ENCODE measurements at places on chromosomes 1 and 21.

- no peak for DNase-seq
These were observed 48.7 kb downstream of the AKT3 start for GRCh38 chr1:243801378-243801777.

DNA sequence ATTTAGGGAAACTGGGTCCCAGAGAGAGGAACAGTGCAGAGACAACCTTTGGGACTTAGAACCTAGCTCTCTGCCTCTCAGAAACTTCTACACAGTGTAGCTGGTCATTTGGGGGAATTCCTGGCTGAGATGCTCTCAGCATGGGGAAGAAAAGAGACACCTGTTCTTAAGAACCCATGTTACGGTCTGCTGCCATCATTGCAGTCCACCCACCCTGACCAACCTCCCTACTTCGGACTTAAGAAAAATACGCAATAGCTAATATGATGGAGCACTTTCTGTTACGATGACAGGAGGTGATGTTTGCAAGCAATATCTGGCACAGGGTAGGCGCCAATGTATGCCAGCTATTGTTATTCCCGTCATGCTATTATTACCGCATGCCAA is 177.9 kb downstream of the IGSF21 start:
- DNase-seq, result no peak

DNA sequence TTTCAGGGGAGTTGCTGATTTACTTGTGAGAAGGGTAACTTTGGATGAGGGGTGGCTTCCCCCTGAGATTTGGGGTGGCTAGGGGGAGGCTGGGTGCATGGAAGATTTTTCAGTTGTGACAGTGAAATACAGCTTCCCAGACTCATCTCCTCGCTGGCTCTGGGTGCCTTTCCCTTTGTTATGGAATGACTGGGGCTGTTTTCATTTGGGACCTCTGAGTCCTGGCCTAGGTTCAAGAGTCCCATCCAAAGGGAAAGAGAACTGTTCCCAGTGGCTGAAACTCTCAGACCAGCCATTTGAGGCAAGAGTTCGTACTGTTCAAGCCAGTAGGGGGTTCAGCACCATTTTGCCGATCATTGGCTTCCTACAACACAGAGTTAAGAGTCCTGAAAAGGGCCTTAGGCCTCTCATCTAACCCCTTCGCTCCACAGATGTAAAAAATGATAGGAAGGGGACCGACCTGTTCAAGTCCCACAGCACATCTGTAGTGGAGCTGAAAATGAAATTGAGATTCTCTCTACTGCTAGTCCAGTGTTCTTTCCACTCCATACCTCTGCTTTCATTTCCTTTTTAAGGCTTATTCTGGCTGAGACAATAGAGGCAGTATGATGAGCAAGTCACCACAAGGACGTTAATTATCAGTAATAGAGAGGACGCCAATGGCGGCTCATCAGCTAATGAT is 958 bp downstream of the DDR2 start:
- no peak for DNase-seq

- no peak for DNase-seq
These were observed 62.8 kb downstream of the PAX7 start for GRCh38 chr1:18693256-18694098.

DNA sequence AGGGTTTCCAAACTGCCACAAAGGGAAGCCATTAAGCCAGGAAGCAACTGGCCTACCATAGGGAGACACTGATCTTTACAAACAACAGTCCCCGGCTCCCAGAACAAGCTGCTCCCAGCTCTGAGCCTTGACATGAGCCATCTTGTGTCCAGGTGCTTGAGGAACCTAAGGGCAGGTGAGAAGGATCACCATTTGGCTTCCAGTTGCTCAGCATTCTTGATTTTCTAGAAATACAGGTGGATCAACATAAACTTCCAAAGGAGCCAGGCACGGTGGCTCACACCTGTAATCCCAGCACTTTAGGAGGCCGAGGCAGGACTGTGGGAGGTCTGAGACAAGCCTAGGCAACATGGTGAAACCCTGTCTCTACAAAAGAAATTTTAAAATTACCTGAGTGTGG is 21.6 kb downstream of the ZBTB17 start:
- DNase-seq, result no peak

DNA sequence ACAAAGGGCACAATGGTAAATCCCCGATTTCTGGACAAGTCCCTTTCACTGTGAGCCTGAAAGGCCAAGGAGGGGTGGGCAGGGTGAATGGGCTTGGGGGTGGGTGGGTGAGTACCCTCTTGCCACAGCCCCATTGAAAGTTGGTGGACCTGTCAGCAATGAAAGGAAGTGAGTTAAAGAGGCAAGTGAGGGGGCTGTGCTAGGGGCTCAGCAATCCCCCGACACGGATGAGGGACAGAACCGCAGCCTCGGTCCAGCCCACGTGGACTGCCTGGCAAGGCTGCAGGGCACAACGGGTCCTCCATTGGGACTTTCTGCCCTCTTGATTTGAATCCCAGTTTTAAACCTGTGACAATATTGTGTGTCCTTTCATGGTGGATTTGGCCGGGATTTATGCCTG is 255.3 kb downstream of the FOXD2 start:
- DNase-seq, result no peak

- DNase-seq, result no peak
These were observed 2.5 kb upstream of the KPNA6 start for GRCh38 chr1:32105338-32105737.

GRCh38 chr1:67749844-67750690 is 65.1 kb downstream of the GADD45A start:
- DNase-seq, result peak; percentile 13

- DNase-seq, result no peak
These were observed 207.2 kb downstream of the PTGER3 start for GRCh38 chr1:70840260-70840953.

DNA sequence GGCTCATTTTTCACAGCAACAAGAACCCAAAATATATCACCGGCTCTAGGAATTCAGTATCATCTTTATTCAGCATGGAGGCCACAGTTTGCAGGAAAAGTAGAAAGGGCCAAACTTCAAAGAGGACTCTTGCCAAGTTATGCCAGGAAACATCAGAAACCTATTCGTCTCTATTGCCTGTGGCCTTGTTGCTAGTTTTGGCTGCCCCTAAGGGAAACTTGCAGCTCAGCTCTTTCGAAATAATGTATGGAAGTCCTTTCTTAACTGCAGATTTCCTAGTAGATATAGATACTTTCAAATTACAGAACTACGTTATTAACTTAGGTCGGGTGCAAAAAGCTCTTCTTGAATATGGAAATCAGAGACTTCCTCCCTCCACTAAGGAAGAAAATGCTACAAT is 4.2 kb upstream of the NENF start:
- DNase-seq, result peak; percentile 38

DNA sequence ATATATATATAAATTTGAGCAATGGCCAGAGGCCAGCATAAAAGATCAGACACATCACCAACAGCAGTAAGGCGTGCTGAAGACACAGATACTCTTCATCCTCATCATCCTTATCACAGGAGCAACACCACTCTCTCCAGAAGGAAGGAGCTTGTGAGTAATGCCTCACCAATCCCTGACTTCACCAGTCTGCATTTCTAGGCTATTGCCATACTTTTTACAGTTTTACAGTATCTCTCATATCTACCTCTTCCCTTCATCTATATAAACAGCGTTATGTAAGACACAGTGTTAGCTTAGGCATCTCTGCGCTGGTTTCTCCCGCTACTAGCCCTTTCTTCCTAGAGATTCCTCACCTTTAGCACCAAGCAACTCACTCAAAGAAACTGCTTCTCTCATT is 2.4 kb upstream of the ABL2 start:
- no peak for DNase-seq

- DNase-seq, result no peak
These were observed 41.0 kb downstream of the MFSD2A start for GRCh38 chr1:39995973-39996393.

GRCh38 chr1:106564192-106564591 is 492.3 kb upstream of the PRMT6 start:
- DNase-seq, result peak; percentile 64

- DNase-seq, result no peak
These were observed 25.9 kb downstream of the KIRREL1 start for GRCh38 chr1:158019171-158019868.

GRCh38 chr1:36223381-36223995 is 755 bp upstream of the THRAP3 start:
- DNase-seq, result peak; percentile 60

- DNase-seq, result no peak
These were observed 21.2 kb upstream of the LGALS8 start for GRCh38 chr1:236502579-236502971.

DNA sequence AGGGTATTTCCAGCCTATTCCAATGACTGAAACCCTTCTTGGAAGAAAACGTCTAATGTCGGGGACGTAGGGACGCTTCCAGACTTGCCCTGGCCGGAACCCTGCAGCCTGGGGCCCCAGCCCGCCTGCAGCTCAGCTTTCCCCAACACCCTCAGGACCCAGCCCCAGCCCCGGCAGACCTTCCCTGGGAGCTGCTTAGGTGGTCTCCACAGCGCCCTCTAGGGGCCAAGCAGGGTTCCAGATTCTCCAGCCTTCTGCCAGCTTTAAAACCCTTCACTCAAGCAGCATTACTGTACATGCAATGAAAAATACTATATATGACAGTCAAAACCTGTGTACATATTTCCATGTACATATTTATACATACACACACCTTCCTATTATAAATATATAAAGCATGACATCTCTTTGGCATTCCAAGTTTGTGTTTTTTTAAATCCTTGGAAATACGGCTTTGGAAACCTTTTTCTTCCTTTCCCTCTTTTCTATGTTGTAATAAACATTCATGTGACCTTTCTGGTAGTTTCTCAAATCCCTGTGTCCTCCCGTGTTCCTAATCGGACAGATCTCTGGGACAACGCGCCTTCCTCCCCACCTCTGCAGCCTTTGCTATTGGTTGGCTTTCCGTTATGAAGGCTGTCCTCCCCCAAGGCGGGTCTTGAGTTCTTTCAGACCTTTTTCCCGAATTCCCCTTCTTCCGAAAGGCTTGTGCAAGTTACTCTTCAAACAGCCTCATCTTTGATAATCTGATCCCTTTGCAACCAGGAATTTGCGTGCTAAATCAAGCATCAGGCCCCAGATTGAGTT is 60.3 kb downstream of the STUM start:
- peak; percentile 40 for DNase-seq

GRCh38 chr1:12327566-12327965 is 97.7 kb downstream of the VPS13D start:
- no peak for DNase-seq

- DNase-seq, result no peak
These were observed 370.5 kb upstream of the PBX1 start for GRCh38 chr1:164188497-164188896.

DNA sequence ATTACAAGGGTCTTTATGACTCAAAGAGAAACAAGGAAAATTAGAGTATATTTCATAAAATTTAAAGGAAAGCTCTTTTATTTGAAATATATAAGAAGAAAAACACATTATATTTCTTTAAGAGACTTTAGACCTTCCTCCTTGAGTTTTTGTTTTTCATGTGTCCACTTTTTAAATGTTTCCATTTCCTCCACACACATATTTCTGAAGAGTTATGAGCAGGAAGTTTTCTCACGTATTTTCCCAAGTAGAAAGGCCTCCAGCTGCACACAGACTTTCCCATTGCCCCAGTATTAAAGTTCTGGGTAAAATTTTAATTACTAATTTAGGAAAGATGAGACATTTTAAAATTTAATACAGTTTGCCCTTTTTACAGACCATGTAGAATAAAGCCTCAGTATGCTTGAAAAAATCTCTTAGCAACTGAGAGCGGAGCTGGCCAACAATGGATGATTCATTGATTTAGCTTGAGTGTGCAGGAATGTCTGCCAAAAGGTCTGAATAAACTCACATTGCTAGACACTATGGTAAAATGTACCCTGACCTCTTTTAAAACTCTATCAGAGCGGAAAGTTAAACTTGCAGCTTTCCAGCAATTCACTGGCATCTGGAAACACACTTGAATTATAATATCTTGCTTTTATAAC is 57.9 kb downstream of the DDAH1 start:
- DNase-seq, result no peak
